ENCODE measurements at places on chromosomes 2 and 18.
A peak's percentile ranks its signal among the peaks of the same experiment; 100 is the strongest.

- no peak for DNase-seq
Measured at GRCh38 chr2:26727641-26728561, 35.4 kb downstream of the KCNK3 start.

- DNase-seq = no peak
Measured at GRCh38 chr18:11501352-11501751, 108.0 kb upstream of the SLC35G4 start.

DNA sequence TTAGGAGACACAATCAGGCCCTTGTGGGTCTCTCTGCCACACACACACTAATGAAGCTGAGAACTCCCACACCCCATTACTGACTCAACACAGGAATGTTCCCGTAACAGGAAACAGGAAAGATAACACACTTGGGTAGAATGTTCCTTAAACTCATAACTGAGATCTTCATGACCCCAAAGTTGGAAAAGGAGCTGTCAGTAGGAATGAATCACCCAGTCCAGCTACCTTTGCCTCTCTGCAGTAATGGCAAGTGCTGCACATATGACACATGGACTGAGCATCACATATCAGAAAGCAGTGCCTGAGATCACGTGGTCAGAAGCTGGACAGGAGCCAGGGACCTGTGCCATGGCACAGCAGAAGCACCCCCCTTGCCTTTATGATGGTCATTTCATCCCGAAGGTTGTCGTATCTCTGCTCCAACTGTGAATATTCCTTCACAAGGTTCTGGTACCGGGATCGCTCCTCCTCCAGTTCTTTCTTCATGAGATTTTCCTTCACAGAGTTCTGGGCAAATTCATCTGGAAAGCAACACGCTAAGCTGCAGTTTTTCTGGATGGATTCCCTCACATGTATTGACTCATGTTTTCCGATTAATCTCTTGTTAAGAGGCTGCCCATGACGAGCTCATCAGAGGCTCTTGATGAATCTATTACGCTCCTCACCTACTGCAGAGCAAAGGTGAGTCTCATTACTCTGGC, 65.4 kb upstream of the ACAA2 start:
- no peak for DNase-seq

DNA sequence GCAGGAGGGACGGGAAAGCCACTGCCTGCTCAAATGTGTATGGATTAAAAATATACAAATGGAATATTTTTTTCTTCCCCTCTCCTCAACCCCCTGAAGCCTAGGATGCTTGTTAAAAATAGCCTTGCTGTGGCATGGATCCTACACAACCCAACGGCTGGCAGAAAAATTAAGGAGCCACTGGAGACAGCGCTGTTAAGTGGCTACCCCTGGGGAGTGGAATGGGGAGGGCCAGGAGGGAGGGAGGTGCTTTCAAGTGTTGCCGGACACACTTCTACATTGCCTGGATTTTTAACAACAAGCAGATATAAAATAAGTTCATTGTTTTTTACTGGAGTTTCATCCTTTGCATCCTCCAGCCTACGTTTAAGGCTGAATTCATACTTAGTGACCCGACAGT, 66.6 kb downstream of the ZBTB7C start:
- no peak for DNase-seq

GRCh38 chr2:5933669-5934068, 241.5 kb downstream of the SOX11 start:
- no peak for DNase-seq

GRCh38 chr18:31301201-31301655, 16.7 kb upstream of the DSG1 start:
- peak; percentile 27 for DNase-seq

GRCh38 chr2:71206271-71206670, 20.6 kb downstream of the PAIP2B start:
- DNase-seq = no peak

DNA sequence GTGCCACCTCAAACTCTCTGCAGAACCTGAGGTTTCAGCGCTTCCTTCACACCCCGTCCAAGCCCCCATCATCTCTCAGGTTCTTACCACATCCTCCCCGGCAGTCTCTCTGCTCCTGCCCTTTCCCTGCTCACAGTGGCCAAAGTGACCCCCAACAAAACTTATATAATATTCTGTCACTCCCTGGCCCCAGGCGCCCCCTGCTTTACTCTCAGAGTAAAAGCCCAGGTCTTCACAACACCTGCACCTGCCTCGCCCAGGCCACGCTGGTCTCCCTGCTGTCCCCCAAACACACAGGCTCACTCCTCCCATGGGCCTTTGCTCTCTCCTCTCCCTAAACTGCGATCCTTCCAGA, 6.4 kb downstream of the ITGB1BP1 start:
- DNase-seq = no peak

DNA sequence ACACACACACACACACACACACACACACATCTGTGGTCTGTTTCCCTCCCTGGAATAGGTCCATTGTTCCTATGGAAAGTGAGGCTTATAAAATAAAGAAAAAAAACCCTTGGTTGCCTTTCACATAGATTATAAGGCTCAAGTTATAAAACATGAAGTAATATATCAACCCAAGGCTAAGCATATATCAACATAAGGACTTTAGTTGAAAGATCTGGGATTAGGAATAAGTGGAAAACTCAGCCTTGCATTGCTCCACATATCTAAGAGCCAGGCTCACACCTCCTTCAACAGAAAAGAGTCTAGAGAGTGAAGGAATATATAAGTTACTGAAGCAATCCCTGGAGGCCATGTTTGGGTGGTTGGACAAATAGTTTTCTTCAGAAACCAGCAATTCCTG, 235.0 kb downstream of the SUCLG1 start:
- DNase-seq = no peak

Measured in SJCRH30 (cell line).